ENCODE measurements at places on chromosomes 6 and 20. TPM values are rescaled to one million over a fixed set of nuclear protein-coding genes. Genes with fewer than 3 reads are reported as not detected.

ZNF512B gene
- total RNA-seq: 16.5 TPM

PCED1A gene
- 50.7 TPM for total RNA-seq

GRCh38 chr20:63774306-63774705 lies 34.7 kb downstream of the SLC2A4RG start:
- no peak overlapping the region for H3K4me3 ChIP-seq
- H3K4me1 ChIP-seq: no peaks in the 10 kb centered on the region
- H3K27me3 ChIP-seq: no peaks in the 10 kb centered on the region
- no peak overlapping the region for H3K27ac ChIP-seq
- DNase-seq: no peak
- H3K36me3 ChIP-seq: no peaks in the 10 kb centered on the region

GRCh38 chr6:36110863-36111262 lies 19.4 kb upstream of the MAPK13 start:
- no peaks in the 10 kb centered on the region for H3K4me1 ChIP-seq
- peaks cover 14% of the 10 kb centered on the region for H3K36me3 ChIP-seq
- H3K27ac ChIP-seq: no peak overlapping the region
- no peaks in the 10 kb centered on the region for H3K27me3 ChIP-seq
- H3K4me3 ChIP-seq: no peak overlapping the region

GRCh38 chr20:19115581-19115980 lies 96.9 kb upstream of the SLC24A3 start:
- H3K4me1 ChIP-seq: no peaks in the 10 kb centered on the region
- no peaks in the 10 kb centered on the region for H3K36me3 ChIP-seq
- H3K27ac ChIP-seq: no peak overlapping the region
- no peaks in the 10 kb centered on the region for H3K27me3 ChIP-seq
- no peak for DNase-seq
- H3K4me3 ChIP-seq: no peak overlapping the region

GRCh38 chr6:159313018-159313417 lies 143.8 kb downstream of the FNDC1 start:
- H3K36me3 ChIP-seq: no peaks in the 10 kb centered on the region
- H3K27me3 ChIP-seq: no peaks in the 10 kb centered on the region
- no peak overlapping the region for H3K27ac ChIP-seq
- H3K4me1 ChIP-seq: peaks cover 10% of the 10 kb centered on the region
- no peak for DNase-seq

TLDC2 gene
- not detected for total RNA-seq

DNA sequence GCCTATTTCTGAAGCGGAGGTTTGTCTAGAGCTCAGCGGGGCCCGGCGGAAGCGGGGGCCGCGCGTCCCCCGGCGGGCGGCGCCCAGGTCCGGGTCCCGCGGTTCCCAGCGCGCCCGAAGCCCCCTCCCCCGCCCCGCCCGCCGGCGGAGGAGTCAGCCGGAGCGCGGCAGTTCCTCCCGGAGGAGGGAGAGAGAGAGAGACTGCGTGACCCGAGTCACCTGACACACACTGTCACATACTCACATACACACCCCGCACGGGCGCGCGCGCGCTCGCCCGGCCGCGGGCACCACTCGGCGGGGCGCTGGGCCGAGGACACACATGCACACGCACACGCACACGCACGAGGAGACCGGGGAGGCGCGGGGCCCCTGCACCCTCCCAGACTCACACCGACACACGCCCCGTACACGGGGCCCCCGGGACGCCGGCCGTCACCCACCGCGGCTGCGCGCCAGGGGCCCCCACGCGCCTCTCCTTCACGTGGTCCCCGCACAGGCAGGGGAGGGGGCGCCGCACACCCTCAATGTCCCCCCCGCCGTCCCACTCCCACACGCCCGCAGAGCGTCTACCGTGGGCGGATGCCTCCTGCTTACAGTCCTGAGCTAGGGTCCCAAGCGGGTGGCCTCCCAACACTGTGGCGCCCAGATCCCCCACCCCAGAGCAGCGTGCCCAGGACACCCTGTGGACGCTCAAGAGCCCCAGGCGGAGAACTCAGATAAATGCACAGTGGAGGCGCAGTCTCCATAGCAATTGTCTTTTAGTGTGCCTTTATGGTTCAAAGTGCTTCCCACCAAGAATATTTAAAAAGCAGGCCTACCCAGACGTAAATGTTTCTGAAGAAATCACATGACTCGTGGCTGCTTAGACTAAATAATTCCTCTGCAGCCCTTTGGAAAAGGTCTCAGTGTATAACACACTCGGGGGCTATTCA lies at the start of gene RRAGD:
TSS of gene RRAGD (minus strand) at position 203 of the 935 bp plus-strand sequence. CDS start 280 bp downstream, outside the sequence.
- no peak within 1 kb of the TSS for H3K27ac ChIP-seq
- no peaks in the 10 kb centered on the region for H3K36me3 ChIP-seq
- H3K27me3 ChIP-seq: no peaks in the 10 kb centered on the region
- DNase-seq: peak; percentile 89
- no peaks in the 10 kb centered on the region for H3K4me1 ChIP-seq

TCF15 gene
- total RNA-seq: 0.58 TPM

SLC25A27 gene
- 45.9 TPM for total RNA-seq

GRCh38 chr6:53673162-53673727 lies 7.7 kb upstream of the KLHL31 start:
- no peaks in the 10 kb centered on the region for H3K4me1 ChIP-seq
- H3K36me3 ChIP-seq: no peaks in the 10 kb centered on the region
- no peak overlapping the region for H3K4me3 ChIP-seq
- H3K27ac ChIP-seq: no peak overlapping the region
- DNase-seq: no peak
- H3K27me3 ChIP-seq: no peaks in the 10 kb centered on the region

Data from aorta (tissue), 5 donors.